ENCODE measurements at places on chromosomes 16 and 17.

DNA sequence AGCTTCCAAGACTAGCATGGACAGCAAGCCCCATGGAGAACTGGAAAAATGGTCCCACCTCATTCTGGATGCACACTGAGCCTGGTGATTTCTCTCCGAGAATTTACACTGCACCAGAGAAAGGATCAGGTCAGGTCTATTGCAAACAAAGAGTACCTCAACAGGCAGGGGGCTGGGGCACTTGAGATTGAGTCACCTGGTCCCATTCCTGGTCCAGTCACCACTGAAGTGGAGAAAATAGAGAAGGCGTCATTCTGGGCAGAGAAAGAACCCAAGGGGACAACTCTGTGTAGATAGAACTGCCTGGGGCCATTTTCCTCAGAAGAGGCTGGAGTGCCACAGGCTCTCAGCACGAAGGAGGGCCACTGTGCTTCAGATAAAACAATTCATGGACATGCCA is 38.4 kb downstream of the CENPV start:
- no peak for DNase-seq

- no peak for DNase-seq
Measured at GRCh38 chr17:8925141-8925540, 40.4 kb downstream of the PIK3R5 start.

GRCh38 chr17:12866244-12866643 is 76.9 kb downstream of the ARHGAP44 start:
- DNase-seq: no peak

GRCh38 chr16:57801098-57801808 is 1.0 kb downstream of the KIFC3 start:
- DNase-seq: no peak

GRCh38 chr17:65626451-65626850 is 65.0 kb upstream of the AXIN2 start:
- DNase-seq: no peak

DNA sequence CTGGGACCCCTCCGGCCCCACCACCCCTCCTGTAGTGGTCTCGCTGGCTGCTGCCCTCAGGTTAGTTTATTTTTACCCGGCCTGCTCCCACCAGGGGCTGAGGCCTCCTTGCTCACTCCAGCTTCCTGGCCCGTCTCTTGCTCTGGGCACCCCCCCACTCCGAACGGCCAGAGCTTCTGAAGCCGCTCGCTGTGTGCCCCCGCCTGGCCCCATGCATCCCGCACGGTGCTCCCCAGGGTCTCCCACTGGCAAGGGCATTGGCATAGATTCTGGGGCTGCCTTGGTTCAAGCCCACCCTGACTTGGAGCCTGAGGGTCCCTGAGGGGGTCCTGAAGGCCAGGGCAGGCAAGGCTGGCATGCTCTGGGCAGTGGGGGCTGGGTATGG is 186.4 kb downstream of the SEC14L1 start:
- DNase-seq: no peak

DNA sequence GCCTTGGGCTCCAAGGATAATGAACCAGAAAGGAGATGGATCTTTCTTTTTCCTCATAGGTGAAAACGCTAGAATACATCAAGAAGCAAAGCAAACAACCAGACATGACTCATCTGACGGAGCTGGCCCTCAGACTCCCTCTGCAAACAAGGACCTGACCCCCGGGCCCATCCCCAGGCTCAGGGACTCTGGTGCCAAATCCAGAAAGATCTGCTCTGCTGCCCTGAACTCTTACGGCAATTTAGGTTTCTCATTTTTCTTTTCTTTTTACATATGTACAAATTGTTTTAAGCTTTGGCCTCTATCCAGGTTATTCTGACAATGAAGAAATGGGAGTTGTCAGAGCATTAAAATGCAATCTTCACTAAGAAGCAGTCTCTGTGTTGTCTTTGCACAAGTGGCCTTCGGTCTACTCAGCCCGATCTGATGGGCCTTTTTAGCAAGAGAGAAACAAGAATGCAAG is 17.7 kb downstream of the KNOP1 start:
- no peak for DNase-seq

GRCh38 chr17:13087802-13088201 is 70.0 kb upstream of the ELAC2 start:
- DNase-seq: no peak

- DNase-seq: no peak
Measured at GRCh38 chr16:86998196-86999001, 318.8 kb downstream of the C16orf95 start.

Measured in NCI-H1105 (cell line).